ENCODE measurements at places on chromosomes 5 and 9. TPM values are rescaled to one million over a fixed set of nuclear protein-coding genes. Genes with fewer than 3 reads are reported as not detected.

The WDR31 gene
- total RNA-seq = not detected

The NTRK2 gene
- total RNA-seq = 1.7 TPM

The ZNF454 gene
- total RNA-seq = 0.17 TPM

The ZNF462 gene
- total RNA-seq = 13.0 TPM

The F2RL1 gene
- not detected for total RNA-seq

The NR6A1 gene
- total RNA-seq = 0.58 TPM

DNA sequence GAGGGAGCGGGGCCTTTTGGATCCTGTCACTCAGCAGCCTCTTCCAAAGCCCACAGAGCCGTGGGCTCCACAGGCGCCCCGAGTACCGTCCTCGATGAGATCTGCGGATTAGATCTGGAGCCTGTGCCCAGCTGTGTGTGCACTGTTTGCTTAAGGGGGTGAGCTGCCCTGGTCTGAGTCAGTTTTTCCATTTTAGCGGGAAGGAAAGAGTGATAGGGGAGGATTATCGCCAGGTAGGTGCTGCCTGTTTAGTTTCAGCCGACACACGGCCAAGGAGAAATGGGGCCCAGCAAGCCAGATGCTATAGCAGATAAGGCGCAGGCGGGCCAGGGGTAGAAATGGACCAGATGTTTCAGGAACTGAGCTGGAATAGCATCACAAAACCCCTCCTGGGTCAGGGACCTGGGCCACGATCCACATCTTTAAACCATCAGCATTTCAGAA is 18.1 kb downstream of the COL5A1 start:
- no peak for DNase-seq

DNA sequence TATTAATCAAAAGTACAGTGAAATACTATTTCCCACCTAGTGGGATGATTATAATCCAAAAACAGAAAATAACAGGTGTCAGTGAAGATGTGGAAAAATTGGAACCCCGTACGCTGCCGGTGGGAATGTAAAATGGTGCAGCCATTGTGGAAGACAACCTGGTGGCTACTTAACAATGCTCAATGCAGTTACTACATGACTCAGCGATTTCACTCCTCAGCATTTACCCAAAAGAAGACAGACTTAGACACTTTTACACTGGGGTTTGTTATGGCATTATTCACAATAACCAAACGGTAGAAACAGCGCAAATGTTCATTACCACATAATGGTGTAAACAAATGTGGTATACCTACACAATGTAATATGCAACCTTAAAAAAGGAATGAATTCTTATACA is 23.9 kb downstream of the SECISBP2 start:
- no peak for DNase-seq

DNA sequence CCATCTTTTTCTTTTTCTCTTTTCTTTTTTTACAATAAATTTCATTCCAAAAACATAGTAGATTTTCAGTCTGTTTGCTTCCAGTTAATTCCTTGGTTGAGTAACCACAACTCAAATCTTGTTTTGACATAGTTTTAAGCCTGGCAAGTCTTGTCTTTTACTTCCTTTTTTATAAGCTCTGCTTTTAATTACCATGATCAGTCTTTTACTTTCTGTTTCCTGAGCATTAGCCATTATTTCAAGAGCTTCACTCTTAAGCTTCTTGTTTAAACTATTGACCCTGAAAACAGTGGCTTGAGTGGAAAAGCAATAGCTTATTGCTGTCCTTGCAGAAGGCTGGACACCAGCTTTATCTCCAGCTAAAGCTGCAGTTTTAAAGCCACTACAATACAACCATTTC is 1363.3 kb downstream of the MAT2B start:
- no peak for DNase-seq

GRCh38 chr5:142254431-142254830 is 70.4 kb downstream of the SPRY4 start:
- no peak for DNase-seq

GRCh38 chr9:8534828-8535227 is 735.2 kb upstream of the DMAC1 start:
- DNase-seq = no peak

DNA sequence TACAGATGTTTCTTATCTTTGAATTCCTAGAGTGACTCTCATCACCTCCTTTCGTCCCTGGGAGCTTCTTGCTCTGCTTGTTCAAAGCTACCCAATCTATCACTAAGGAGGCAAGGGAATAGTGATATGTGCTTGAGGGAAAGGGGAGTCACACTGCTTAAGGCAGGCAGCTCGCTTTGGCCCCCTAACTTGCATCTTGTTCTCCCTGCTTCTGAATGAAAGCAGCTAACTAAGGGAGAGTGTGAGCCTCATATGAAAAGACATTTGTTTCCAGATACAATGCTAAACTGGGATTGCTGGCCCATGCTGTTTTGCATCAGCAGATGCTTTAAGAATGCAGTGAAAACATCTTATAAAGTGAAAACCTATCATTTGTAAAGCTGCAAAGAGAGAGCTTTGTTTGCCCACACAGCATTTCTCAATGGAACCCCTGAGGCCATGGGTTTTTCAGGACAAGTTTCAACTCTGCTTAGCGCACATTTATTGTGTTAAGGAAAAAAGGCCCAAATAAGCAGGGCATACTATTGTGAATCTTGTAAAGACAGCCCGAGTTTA is 367.9 kb upstream of the ADAMTSL1 start:
- no peak for DNase-seq

- no peak for DNase-seq
Measured at GRCh38 chr9:77663754-77664153, 15.6 kb upstream of the GNA14 start.

DNA sequence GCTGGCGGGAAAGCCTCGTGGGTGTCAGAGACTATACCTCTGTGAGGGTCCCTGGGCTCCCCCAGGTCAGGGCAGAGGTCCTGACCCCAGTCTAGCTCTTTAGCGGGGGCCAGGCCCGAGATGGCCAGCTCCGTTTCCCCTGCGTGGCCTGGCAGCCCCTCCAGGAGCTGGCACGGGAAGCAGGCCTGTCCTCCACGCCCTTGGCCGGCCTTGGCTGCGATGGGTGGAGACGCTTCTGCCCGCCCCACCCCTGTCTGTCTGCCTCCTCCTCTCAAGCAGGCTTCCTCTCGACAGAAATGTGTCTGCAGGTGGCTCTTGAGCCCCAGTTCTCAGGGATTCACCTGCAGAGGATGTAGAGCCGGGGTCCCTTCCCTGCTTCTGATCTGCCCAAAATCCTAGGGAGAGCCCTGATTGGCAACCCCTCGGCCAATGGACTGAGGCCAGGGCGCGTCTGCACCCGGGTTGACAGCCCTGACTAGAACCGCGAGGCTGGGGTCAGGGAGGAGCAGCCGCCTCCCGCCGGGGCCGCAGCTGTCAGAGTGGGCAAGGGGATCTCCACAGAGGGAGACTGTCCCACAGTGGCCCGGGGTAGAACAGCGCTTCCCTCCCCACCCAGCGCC is 2.6 kb upstream of the GRIN1 start:
- DNase-seq = no peak

- DNase-seq = no peak
Measured at GRCh38 chr5:33462456-33462855, 21.7 kb downstream of the TARS1 start.

GRCh38 chr9:16171911-16172310 is 619.1 kb downstream of the CCDC171 start:
- DNase-seq = no peak

- no peak for DNase-seq
Measured at GRCh38 chr5:51599587-51599986, 216.3 kb downstream of the ISL1 start.

DNA sequence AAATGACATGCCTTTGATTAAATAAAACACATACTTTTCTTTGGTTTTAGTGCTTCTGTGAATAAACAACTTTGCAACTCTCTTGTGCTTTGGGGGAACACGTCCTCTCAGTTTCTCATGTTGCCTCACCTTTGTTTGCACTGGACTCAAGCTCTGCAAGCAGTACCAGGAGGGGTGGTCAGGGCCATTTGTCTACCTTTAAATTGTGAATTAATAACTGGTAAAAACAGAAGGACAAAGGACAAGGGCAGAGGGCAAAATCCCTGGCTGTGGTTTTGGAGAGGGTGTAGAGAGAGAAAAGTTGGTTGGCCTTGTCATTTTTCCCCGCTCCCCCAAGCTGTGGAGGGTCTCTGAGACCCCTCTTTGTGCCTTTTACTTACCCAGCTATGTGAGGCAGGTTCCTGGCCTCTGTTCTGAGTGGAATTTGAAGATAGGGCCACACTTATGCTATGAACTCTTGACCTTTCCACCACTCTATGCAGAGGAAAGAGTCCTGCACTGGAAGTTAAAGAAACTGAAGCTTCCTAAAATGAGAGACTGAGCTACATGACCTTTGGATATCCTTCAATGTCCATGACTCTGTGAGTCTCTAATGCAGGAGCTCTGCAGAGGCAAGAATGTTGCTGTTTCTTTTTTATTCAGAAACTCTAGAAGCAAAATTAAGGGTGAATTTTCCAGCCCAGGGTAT is 55.1 kb upstream of the MOCS2 start:
- DNase-seq = no peak

DNA sequence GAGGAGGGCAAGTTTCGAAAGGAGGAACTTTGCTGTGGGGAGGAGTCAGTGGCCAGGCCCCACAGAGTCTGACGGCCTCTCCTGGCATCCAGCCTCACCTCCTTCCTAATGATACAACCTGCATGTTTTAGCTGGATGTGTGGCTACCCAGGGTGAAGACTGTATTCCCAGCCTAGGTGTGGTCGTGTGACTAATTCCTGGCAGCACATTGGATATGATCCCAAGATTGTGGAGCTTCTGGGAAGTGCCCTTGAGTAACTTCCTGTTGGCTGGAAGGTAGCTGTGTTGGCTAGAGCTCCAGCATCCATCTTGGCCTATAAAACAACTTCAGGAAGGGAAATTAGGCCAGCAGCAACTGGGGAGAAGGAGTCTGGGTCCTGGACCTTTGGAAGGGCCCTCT is 19.0 kb upstream of the LPCAT1 start:
- no peak for DNase-seq

DNA sequence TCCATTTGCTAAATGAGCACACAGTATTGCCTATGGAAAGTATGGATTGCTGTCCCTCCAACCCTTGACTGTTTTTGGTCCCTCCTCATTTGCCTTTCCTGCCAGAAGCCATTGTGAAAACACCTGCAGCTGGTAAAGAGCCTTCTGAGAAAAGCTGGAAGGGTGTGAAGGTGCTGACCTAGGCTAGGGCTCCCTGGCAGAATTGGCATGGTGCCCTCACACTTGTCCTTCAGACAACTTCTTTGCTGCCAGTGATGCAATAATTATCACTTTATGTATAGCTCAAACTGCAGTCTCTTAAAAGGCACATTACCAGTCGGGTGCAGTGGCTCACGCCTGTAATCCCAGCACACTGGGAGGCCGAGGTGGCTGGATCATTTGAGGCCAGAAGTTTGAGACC is 4.2 kb downstream of the TXNDC15 start:
- DNase-seq = no peak

- DNase-seq = no peak
Measured at GRCh38 chr5:107668154-107669095, 2.3 kb downstream of the EFNA5 start.

DNA sequence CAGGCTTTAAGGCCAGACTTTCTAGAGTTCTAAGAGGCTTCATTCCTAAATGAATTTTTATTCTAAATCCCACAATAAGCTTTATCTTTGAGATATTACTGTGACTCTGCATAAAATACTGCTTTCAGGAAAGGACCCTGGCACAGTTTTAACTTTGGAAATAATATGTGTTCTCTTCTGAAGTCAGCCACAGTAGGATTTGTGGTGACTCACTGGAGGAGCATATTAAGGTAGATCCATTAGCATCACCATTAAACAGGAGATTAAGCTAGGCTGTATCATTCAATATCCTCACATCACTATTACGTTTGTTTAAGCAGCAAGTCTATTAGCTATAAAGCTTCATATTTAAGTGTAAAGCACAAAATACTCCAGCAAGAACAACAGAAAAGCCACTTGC is 186.1 kb upstream of the IZUMO3 start:
- DNase-seq = no peak

GRCh38 chr5:14254686-14255085 is 111.5 kb downstream of the TRIO start:
- DNase-seq = no peak

DNA sequence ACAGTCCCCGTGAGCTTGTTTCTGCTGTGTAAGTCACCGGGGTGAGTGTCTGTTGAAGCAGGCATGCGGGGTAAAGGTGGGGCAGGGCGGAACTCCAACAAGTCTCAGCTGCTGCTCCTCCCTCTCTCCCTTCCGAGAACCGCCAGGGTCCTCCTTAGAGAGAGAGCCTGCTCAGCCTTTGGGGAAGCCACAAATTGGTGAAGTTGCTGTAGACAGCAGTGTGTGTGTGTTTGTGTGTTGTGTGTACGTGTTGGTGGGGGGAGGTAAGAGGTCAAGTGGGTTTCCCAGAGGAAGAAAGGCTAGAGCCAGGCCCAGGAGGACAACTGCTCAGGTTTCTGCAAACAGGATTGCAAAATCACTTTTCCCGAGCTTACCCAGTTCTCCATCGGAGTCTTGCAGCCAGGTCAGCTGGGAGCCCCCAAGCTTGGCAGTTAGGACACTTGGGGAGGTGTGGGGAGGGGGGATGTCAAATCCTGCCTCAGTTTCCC is 38.9 kb upstream of the DAB2IP start:
- DNase-seq = peak; percentile 79

DNA sequence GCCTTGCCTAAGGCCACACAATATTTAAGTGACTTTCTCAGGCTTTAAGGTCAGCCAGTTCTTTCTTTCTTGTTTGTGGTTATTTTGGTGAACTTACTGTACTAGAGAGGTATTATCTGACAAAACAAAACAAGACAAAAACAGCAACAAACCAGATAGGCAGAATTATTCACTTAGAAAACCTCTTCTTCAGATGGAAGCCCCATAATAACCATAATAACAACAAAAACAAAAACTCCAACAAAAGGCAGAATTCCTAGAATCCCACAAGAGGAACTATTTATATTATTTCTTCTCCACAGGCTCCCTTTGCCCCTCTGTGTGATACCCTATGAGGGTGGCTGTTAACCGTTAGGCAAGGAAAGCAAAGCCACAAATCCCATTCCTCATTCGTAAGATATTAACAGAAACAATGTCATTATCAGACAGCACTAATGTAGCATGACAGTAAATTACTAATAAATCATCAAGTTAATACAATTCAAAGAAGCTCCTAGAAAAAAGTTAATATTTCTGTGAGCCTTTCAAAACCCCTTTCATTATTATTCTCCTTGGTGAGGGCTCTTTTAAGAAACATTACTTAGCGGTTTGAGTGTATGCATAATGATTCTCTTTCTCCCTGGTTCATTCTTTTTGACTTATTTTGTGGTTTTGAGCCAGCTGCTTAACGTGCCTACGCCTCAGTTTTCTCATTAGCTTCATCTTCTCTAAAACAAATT is 274.9 kb downstream of the EFNA5 start:
- DNase-seq = no peak

DNA sequence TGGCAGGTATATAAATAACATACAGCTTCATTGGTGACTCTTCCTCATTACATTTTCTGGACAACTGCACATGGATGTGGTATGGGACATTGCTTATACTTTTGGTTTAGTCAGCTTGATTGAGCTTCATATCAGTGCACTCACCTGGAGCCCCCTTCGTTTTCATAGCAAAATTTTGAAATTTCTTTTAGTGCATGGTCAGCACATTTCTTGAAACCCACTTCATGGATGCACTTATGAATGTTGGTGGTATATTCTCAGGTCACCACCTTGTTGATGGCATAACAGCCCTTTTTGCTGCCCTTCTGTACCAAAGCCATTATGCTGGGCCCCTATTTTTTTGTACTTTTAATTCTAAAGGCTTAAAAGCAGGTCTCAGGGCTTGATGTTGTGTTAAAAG is 16.7 kb upstream of the LRRC70 start:
- DNase-seq = no peak

- no peak for DNase-seq
Measured at GRCh38 chr9:137044502-137045177, 1.3 kb downstream of the NPDC1 start.

Data from gastrocnemius medialis (tissue), 4 donors.